NCI-H460 (cell line): ENCODE measurements at places on chromosomes 11 and 22. TPM values are rescaled to one million over a fixed set of nuclear protein-coding genes. Genes with fewer than 3 reads are reported as not detected.

Gene SMIM35
- not detected in 2 replicates for total RNA-seq

Gene NFAM1
- not detected in 2 replicates for total RNA-seq

Gene LUZP2
- 0.20 and 0.32 TPM in 2 replicates for total RNA-seq

Gene OR5B21
- total RNA-seq = not detected in 2 replicates

Gene ADAMTS15
- total RNA-seq = 0.05 and 0.06 TPM in 2 replicates

Gene SERHL2
- 1.4 and 2.1 TPM in 2 replicates for total RNA-seq

Gene APOBEC3B
- 3.6 and 5.1 TPM in 2 replicates for total RNA-seq

Gene ZNRF3
- 2.8 and 4.5 TPM in 2 replicates for total RNA-seq

Gene ATG13
- 44.4 and 44.7 TPM in 2 replicates for total RNA-seq

Gene MEN1
- 11.8 and 14.0 TPM in 2 replicates for total RNA-seq

Gene RBMXL2
- not detected in 2 replicates for total RNA-seq

Gene DERL3
- 0.59 and 1.6 TPM in 2 replicates for total RNA-seq

Gene USP35
- 3.3 and 3.8 TPM in 2 replicates for total RNA-seq

Gene LMNTD2
- 0.38 and 1.8 TPM in 2 replicates for total RNA-seq

Gene SHANK2
- total RNA-seq = 5.3 and 6.8 TPM in 2 replicates

Gene TRIM48
- total RNA-seq = not detected in 2 replicates

Gene NLRX1
- total RNA-seq = 12.4 and 13.6 TPM in 2 replicates

Gene TIMP3
- 0.38 and 0.42 TPM in 2 replicates for total RNA-seq

Gene OR5AK2
- total RNA-seq = not detected in 2 replicates

Gene VWCE
- total RNA-seq = 0.30 and 0.46 TPM in 2 replicates

Gene NXPE4
- total RNA-seq = not detected in 2 replicates

Gene SCGB2A2
- total RNA-seq = not detected in 2 replicates

Gene EIF3D
- 407 and 440 TPM in 2 replicates for total RNA-seq

Gene CNIH2
- total RNA-seq = 0.20 TPM in 1 of 2 replicates, not detected in the other

Gene MUC5AC
- total RNA-seq = under 0.01 TPM in 1 of 2 replicates, not detected in the other

Gene DBX1
- not detected in 2 replicates for total RNA-seq

Gene HEPACAM
- not detected in 2 replicates for total RNA-seq

Gene TIMM10B
- 21.0 and 21.9 TPM in 2 replicates for total RNA-seq

Gene GP1BB
- 3.9 and 4.5 TPM in 2 replicates for total RNA-seq

Gene MUC6
- total RNA-seq = not detected in 2 replicates

Gene PATE4
- total RNA-seq = not detected in 2 replicates

Gene POLDIP3
- 15.1 and 20.1 TPM in 2 replicates for total RNA-seq

Gene PGM2L1
- 2.1 TPM in 2 replicates for total RNA-seq

Gene OR52I2
- not detected in 2 replicates for total RNA-seq

Gene PDGFD
- 0.02 TPM in 1 of 2 replicates, not detected in the other for total RNA-seq

Gene CNTF
- 0.72 and 1.3 TPM in 2 replicates for total RNA-seq

Gene PHRF1
- 9.8 and 11.4 TPM in 2 replicates for total RNA-seq

Gene SART1
- total RNA-seq = 24.7 and 28.4 TPM in 2 replicates

Gene ANKK1
- total RNA-seq = 0.12 TPM in 1 of 2 replicates, not detected in the other

Gene DLG2
- total RNA-seq = 103 and 115 TPM in 2 replicates

Gene LDHAL6A
- not detected in 2 replicates for total RNA-seq

Gene HTATIP2
- 149 and 199 TPM in 2 replicates for total RNA-seq

Gene TP53I11
- total RNA-seq = 0.20 TPM in 1 of 2 replicates, not detected in the other

Gene SAA2
- not detected in 2 replicates for total RNA-seq

Gene KRTAP5-7
- total RNA-seq = not detected in 2 replicates

Gene ARRB1
- 2.2 and 4.0 TPM in 2 replicates for total RNA-seq

Gene SSH3
- total RNA-seq = 5.0 and 8.6 TPM in 2 replicates

Gene PTPRCAP
- not detected in 2 replicates for total RNA-seq

Gene TRPM5
- total RNA-seq = not detected in 2 replicates

Gene PHF21A
- 12.6 and 16.1 TPM in 2 replicates for total RNA-seq

Gene GUCY1A2
- total RNA-seq = 2.3 and 2.5 TPM in 2 replicates
